ENCODE measurements at places on chromosomes 1 and 21. TPM values are rescaled to one million over a fixed set of nuclear protein-coding genes. Genes with fewer than 3 reads are reported as not detected.

Gene FYB2
- total RNA-seq = not detected

Gene CGN
- 0.45 TPM for total RNA-seq

Gene ANGPTL3
- not detected for total RNA-seq

Gene CFHR5
- total RNA-seq = not detected

Gene SH2D2A
- 0.09 TPM for total RNA-seq

Gene DMBX1
- not detected for total RNA-seq

Gene C1orf146
- not detected for total RNA-seq

Gene OXCT2
- total RNA-seq = 1.7 TPM

Gene LDLRAP1
- 14.7 TPM for total RNA-seq

Gene CPT2
- 7.1 TPM for total RNA-seq

Gene LAMTOR2
- 96.3 TPM for total RNA-seq

Gene SRGAP2C
- 27.5 TPM for total RNA-seq

Gene SMCP
- total RNA-seq = not detected

Gene PER3
- 0.90 TPM for total RNA-seq

Gene POMGNT1
- total RNA-seq = 48.8 TPM

Gene DCST1
- total RNA-seq = not detected

Gene OR1C1
- total RNA-seq = not detected

Gene SEC16B
- total RNA-seq = 0.66 TPM

Gene FAM177B
- total RNA-seq = not detected

Gene SPATA46
- total RNA-seq = not detected

Gene SLC44A3
- 0.27 TPM for total RNA-seq

Gene DMRTA2
- total RNA-seq = not detected

Gene S1PR1
- total RNA-seq = 164 TPM

Gene MFAP2
- 19.5 TPM for total RNA-seq

Gene NUF2
- 8.1 TPM for total RNA-seq

Gene TMEM54
- total RNA-seq = 39.2 TPM

Gene HMGCL
- total RNA-seq = 30.6 TPM

Gene NTNG1
- total RNA-seq = 0.18 TPM

Gene OR2G6
- not detected for total RNA-seq

Gene IGSF5
- total RNA-seq = not detected

Gene TMOD4
- total RNA-seq = 0.28 TPM

Gene C1orf226
- total RNA-seq = 0.85 TPM

Gene KRTAP7-1
- total RNA-seq = not detected

Gene HES3
- total RNA-seq = not detected

Gene CCDC30
- 0.27 TPM for total RNA-seq

Gene FMO4
- total RNA-seq = 0.47 TPM

Gene RAB42
- total RNA-seq = 0.81 TPM

Gene OVAAL
- 0.09 TPM for total RNA-seq

Gene CELA2A
- total RNA-seq = 0.19 TPM

Gene SDHB
- 147 TPM for total RNA-seq

Gene ZNF695
- 2.0 TPM for total RNA-seq

Gene BARHL2
- not detected for total RNA-seq

Gene ZNF648
- not detected for total RNA-seq

Gene MGST3
- 153 TPM for total RNA-seq

Gene TRAF3IP3
- not detected for total RNA-seq

Gene TNFSF4
- total RNA-seq = 51.6 TPM

Data from endothelial cell of coronary artery (primary cell).